ENCODE measurements at places on chromosomes 13 and 19.

DNA sequence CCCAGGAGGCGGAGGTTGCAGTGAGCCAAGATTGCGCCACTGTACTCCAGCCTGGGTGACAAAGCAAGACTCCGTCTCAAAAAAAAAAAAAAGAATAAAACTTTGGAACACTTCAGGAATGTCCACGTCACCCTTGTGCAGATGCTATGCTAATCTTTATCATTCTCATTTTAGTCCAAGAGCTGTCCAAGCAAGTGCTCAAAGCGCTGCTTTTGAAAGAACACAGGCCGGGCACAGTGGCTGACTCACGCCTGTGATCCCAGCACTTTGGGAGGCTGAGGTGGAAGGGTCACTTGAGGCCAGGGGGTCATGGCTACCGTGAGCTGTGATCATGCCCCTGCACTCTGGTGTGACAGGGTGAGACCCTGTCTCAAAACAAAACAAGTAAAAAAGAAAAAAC is 11.1 kb upstream of the UQCR11 start:
- DNase-seq, result no peak

- DNase-seq, result no peak
These were observed 50.7 kb upstream of the USP29 start for GRCh38 chr19:57068921-57069697.

DNA sequence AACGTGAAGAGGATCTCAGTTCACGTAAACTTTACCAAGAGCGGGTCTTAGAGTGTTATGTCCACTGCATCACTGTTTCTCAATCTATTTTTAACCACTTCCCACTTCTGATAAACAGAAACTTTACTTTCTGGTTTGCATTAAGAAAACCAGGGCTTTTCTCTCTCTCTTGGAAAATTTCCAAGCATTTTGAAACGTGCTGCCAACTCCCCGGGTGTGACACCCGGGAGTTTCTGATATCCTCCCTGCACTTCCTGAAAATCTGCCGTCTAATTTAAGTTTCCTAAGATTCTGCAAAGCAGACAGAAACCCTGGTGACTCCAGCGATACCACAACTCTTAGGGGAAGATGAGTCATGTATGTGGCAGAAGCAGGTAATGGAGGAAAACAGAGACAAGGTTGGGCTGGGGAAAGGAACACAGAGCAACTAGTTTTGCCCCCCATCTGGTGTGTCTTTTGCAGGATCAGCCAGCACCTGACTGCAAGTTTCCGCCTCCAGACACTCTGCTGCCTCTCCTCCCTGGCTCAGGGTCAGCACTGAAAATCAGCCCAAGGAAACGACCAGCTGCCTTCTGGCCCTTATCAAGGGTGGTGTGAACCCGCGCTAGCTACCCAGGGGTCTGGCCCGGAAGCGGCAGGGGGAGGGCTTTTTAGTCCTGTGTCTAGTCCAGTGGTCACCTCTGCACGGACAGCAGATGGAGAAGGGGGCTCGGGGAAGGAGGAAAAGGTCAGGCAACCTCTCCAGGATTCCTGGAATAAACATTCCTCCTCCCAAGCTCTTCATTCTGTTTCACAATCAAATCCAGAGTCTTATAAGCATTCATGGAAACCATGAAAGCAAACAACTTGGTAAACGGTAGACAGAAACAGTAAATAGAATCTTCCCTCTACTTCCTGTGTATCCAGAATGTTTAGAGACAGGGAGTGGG is 11.3 kb upstream of the FFAR2 start:
- peak; percentile 75 for DNase-seq

DNA sequence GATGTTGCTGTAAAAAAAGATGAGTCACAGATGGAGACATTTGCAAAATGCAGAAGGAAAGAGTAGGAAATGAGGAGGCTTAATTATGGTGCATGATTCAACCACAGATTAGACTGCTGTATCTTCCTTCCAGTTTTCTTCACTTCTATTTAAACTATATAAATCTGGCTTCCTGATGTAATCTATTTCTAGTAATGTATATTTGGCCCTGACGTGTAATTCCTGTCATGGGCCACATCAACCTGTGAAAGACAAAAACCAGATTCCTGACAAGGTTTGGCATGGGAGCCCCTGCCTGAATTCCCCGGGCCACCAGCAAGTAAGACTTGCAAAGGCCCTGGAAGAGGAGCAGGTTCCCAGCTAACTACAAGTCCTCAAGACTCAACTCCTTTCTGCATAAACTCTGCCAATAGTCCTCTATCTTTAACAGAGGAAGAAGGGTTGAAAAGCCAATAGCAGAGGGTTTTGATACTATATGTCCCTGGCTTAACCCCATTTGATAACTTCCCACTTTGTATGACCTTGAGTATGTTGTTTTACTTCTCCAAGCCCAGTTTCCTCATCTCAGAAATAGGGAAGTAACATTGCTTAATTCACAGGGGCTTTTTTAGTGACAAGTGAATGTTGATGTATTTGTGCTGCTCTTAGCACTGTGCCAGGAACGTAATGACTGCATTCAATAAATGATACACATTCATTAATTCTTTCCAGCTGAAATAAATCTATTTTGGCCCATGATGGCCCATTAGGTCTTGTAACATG is 172.7 kb downstream of the SPRY2 start:
- peak; percentile 36 for DNase-seq

- no peak for DNase-seq
These were observed 1.8 kb upstream of the LRRC4B start for GRCh38 chr19:50569938-50570540.

DNA sequence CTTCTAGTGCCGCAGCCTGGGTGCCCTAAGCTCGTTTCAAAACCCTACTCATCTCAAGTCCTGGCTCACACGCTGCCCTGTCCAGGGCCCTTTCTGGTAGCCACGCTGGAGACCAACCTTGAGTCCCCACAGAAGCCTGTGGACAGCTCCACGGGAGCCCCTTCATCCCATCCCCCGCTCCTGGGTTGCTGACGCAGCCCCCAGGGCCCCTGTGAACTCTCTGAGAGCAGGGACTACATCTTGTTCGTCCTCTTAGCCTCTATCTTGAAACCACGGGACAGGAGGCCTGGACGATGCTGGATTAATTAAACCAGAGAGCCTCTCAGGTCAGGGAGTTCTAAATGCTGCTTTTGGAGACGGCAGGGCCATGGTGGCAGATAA is 7.4 kb downstream of the MLLT1 start:
- no peak for DNase-seq

DNA sequence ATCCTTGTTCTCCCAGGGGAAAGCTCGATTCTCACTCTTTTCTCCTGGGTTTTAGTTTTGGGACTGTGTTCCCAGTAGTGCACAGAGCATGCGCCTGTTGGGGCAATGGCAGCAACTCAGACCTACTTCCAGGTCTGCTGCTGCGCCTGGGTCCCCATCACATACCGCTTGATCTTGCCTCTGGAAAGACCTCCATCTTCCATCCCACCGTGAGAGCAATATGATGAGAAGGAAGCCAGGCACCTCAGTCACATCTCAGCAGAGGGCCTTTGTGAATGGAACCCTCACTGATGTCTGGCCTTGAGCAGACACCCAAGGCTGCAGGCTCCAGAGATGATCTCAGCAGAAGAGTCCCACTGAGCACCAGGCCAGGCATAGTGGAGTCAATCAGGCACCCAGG is 176.8 kb upstream of the ZNF507 start:
- DNase-seq, result no peak

GRCh38 chr13:114164681-114165429 is 14.2 kb upstream of the CFAP97D2 start:
- DNase-seq, result no peak

GRCh38 chr13:109819874-109820273 is 33.5 kb upstream of the IRS2 start:
- no peak for DNase-seq

DNA sequence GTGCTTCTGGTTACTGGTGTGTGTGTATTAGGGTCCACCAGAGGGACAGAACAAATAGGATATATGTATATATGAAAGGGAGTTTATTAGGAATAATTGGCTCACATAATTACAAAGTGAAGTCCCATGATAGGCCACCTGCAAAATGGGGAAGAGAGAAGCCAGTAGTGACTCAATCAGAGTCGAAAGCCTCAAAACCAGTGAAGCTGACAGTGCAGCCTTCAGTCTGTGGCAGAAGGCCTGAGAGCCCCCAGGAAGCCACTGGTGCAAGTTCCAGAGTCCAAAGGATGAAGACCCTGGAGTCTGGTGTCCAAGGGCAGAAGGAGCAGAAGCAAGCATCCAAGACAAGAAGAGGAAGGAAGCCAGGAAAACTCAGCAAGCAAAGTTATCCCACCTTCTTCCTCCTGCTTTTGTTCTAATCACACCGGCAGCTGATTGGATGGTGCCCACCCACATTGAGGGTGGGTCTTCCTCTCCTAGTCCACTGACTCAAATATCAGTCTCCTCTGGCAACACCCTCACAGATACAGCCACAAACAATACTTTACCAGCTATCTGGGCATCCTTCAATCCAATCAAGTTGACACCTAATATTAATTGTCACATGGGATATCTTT is 21.7 kb upstream of the SCEL start:
- DNase-seq, result no peak

DNA sequence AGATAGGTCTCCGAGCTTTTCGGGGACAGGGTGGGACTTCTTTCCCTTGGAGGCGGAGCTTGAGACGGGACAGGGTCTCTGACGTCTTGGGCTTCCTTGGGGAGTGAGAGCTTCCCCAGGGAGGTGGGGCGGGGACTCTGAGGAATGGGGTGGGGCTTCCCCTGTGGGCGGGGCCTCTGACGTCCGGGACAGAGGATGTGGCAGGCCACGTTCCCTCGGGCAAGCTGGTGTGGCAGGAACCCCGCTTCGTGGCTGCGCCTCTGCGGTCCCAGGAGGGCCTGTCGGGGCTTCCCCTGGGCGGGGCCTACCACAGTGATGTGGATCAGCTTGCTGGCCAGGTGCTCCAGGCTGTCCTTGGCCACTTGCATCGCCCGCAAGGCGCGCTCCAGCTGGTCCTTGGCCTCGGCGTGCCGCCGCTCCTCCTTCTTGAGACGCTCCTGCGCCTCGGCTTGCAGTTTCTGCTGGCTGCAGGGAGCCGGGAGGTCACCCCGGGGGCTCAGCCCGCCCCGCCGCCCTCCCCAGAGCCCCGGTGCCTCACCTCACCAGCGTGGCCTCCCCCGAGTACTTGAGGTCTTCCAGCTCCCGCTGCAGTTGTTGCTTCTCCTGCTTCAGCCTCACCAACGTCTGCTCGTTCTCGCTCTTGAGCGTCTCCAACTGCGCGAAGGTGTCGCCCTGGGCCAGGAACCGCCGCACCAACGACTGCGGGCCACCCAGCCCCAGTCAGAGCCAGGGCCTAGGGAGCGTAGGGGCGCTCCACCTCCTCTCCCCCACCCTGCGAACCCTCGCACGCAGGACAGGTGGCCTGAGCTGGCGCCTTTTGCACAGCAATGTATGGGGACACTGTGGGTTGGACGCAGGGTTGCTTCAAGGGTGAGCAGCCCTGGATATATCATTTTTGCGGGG is 3.3 kb upstream of the RGL3 start:
- peak; percentile 85 for DNase-seq

- no peak for DNase-seq
These were observed 95.6 kb upstream of the RFC3 start for GRCh38 chr13:33722216-33722915.

- no peak for DNase-seq
These were observed 99.3 kb upstream of the SOX1 start for GRCh38 chr13:111967572-111968201.

- no peak for DNase-seq
These were observed 45.7 kb upstream of the RNF113B start for GRCh38 chr13:98222816-98223215.

GRCh38 chr19:383040-383439 is 25.9 kb downstream of the C2CD4C start:
- DNase-seq, result no peak

DNA sequence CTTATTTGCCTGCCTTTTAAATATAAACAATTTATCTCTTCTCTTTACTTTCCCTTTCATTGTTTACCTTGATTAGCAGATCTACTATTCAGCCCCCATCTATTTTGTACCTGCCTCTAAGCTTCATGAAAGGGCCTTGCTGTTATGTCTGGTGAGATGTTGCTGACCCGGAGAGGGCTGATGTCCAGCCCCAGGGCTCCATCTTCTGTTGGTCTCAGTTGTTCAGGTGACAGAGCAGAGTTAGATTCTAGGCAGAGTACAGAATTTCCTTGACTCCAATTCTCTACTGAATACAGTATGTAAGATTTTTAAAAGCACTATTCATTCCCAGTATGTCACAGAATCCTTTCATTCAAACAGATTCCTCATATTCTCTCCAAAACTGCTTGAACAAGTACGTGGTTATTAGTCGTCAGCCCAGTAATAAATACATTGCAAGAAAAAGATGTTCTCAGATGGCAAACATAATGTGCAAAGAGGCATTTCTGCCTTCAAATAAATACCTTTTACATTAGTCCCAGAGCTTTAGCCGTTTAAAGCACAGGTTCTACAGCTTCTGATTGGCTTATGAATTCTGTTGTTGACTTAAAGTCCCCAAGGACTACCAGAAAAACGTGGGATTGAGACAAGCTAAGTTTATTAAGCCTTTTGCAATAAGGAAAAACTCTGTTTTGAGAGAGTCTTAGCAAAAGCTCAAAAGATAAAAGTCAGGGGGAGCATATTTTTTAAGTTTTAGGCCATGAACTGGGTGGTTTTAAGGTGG is 159.1 kb downstream of the GPC5 start:
- no peak for DNase-seq

DNA sequence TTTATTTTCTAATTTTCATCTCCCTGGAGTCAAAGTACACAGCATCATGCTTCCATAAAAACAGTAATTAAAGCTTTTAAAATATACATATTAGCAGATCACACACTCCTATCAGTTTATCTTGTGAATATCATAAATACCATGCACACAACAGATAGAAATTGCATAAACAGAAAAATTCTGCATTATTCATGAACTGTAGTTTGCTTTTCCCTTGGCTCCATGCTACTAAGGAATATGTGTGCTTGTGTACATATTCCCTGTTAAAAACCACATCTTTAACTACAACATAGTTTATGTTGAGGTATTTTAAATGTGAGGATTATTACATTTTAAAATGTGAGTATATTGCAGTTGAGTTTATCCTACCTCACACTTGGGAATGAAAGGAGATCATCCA is 193.5 kb downstream of the FGF14 start:
- no peak for DNase-seq

DNA sequence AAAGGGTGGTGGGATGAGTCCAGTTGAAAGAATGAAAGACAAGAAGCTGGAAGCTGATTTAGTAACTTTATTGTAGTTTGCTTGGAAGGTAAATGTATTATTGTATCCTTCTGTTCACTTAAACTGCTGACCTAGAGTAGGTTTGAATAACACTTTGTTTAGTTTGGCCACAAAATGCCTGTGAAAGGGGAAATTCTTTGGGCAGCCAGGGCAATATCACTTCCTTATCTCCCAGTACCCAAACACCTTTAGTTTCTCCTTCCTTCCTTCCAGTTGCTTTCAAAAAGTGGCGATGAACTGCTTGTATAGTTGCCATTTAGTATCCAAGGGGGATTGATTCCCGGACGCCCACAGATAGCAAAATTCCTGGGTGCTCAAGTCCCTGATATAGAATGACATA is 120.1 kb downstream of the PAN3 start:
- no peak for DNase-seq

GRCh38 chr13:95185851-95186250 is 115.4 kb downstream of the ABCC4 start:
- DNase-seq, result no peak

Data from bronchial epithelial cell (primary cell).